ENCODE measurements at places on chromosomes 5 and 9. TPM values are rescaled to one million over a fixed set of nuclear protein-coding genes. Genes with fewer than 3 reads are reported as not detected.

EIF4E1B gene
- not detected for total RNA-seq

SPATA31A5 gene
- total RNA-seq: not detected

PLAC8L1 gene
- not detected for total RNA-seq

VPS13A gene
- 8.3 TPM for total RNA-seq

SLC34A1 gene
- not detected for total RNA-seq

TMC1 gene
- total RNA-seq: 0.29 TPM

REEP2 gene
- 5.5 TPM for total RNA-seq

SLCO6A1 gene
- 0.60 TPM for total RNA-seq

ALDH1A1 gene
- total RNA-seq: not detected

Data from RPMI7951 (cell line).